ENCODE measurements at places on chromosomes 16 and 17.

DNA sequence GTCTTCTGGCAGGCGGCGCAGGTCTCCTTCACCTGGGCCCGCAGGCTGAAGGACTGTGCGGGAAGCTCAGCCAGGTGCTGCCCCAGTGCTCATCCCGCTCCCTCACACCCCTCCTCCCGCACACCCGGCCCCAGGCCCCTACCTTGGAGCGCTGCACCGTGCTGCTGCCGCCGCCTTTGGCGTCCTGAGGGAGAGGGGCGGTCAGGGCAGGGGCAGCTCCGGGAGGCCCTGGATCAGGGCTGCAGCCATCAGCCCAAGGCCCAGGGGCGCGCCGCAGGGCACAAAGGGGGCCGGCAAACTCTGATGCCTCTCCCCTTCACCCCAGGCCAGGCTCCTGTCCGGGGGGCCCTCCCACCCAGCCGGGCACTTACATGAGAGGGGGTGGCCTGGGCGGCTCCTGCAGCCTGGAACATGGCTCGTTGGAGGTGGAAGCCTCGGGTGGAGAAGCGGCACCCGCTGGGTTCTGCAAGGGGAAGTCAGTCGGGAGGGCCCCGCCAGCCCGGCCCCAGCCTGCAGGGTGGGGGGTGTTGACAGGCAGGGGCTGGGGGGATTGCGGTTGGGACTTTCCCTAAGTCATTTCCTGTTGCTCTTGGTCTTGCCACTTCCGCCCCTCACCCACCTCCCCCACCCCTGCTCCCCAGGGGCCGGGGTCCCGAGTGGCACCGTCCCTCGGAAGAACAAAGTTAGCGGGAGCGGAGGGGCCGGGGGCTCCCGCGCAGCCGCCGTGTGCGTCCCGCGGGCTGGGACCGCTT lies 863 bp downstream of the LIMD2 start:
- peak; percentile 93 for DNase-seq

GRCh38 chr16:89602273-89602951 lies 11.0 kb upstream of the DPEP1 start:
- peak; percentile 40 for DNase-seq

GRCh38 chr17:81480140-81481072 lies 32.2 kb downstream of the ACTG1 start:
- DNase-seq, result no peak

- DNase-seq, result no peak
Observed at GRCh38 chr16:70470927-70471341, 16.5 kb downstream of the FCSK start.

DNA sequence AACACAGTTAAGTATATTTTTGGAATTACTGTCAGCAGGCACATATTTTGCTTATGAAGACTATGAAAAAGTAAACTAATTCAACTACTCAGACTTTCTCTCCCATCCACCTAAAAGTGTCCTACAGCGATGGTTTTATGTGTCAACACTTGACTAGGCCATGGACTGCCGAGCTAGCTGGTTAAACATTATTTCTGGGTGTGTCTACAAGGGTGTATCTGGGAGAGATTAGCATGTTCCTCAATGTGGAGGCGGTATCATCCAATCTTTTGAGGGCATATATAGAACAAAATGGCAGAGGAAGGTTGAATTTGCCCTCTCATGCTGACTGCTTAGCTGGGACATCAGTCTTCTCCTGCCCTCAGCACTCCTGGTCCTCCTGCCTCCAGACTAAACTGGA lies 82.7 kb upstream of the CDYL2 start:
- DNase-seq, result no peak

Measured in CD4-positive, alpha-beta T cell treated with Interferon alpha-2 for 1 hour (primary cell).